Cardiac muscle cell (in vitro differentiated cells and primary cell): ENCODE measurements at places on chromosomes 1 and 21. TPM values are rescaled to one million over a fixed set of nuclear protein-coding genes. Genes with fewer than 3 reads are reported as not detected.

DNA sequence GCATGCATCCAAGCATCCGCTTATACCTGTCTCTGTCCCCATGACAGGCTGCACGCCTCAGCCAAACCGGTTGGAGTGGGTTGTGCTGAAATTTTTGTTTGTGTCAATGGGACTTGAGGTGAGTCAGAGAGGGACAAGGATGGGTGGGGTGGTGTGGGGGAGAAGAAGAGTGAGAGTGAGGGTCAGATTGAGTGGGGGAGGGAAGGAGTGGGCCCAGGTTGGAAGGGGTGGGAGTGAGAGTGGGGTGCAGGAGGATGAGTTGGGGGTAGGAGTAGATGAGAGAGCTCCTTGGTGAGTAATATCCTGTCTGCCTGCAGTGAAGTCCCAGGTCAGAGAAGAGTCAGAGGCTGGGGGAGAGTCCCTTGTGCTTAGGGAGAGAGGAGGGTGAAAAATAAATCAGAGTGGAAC lies 3.3 kb upstream of the NECTIN4 start:
- H3K4me3 ChIP-seq, result no peak overlapping the region
- H3K4me1 ChIP-seq, result peaks cover 3% of the 10 kb centered on the region
- no peak for DNase-seq
- H3K27me3 ChIP-seq, result peaks cover 3% of the 10 kb centered on the region

GRCh38 chr1:149931212-149931790 lies 3.7 kb upstream of the SF3B4 start:
- no peaks in the 10 kb centered on the region for H3K27me3 ChIP-seq
- peaks cover 13% of the 10 kb centered on the region for H3K4me1 ChIP-seq
- DNase-seq, result no peak
- H3K27ac ChIP-seq, result no peak overlapping the region
- H3K36me3 ChIP-seq, result no peaks in the 10 kb centered on the region

- no peak for DNase-seq
- H3K27ac ChIP-seq, result no peak overlapping the region
- no peaks in the 10 kb centered on the region for H3K4me1 ChIP-seq
- H3K4me3 ChIP-seq, result no peak overlapping the region
- no peaks in the 10 kb centered on the region for H3K27me3 ChIP-seq
Observed at GRCh38 chr1:114263343-114263742, 109.7 kb upstream of the SYT6 start.

Gene PTPRF
- 33.9 and 72.8 TPM in 2 replicates for total RNA-seq

Gene RAB3B
- 2.7 and 6.9 TPM in 2 replicates for total RNA-seq

Gene CDCA8
- 4.4 and 30.8 TPM in 2 replicates for total RNA-seq
